ENCODE measurements at places on chromosomes 3 and 15.

GRCh38 chr3:53787016-53787415 is 59.2 kb downstream of the CHDH start:
- no peak for DNase-seq

DNA sequence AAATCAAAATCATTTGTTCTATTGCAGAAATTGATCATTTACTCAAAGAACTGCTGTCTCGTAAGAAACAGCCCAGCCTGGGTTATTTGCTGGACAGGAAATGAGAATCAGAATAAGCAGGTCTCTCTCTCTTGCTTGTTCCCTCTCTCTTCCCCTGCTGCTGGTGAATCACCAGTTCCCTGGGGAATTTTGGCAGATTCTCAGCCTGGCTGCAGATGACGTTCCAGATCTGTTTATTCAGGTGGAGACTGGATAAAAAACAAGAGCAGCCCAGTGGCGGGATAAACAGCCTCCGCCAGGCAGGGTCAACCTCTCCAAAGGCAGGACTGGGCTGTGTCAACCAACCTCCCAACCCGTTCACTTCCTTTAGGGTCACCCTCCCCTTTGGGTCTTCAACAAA is 72.1 kb downstream of the LRIG1 start:
- DNase-seq, result no peak

DNA sequence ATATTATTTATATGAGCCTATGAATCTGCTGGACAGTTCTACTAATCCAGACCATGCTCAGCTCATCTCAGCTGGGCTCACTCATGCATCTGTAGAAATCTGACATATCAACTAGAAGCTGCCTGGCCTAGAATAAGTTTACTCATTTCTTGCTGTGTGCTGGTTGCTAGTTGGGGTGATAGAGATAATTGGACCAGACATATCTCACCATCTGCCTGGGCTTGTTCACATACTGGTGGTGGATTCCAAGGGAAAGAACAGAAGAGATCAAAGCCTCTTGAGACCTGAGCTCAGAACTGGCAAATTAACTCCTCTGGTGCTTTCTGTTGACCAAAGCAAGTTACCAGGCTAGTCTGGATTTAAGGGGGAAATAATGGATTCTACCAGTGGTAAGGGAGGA is 109.1 kb downstream of the NSUN3 start:
- DNase-seq, result no peak

- no peak for DNase-seq
Observed at GRCh38 chr3:25283613-25284012, 144.4 kb upstream of the RARB start.

DNA sequence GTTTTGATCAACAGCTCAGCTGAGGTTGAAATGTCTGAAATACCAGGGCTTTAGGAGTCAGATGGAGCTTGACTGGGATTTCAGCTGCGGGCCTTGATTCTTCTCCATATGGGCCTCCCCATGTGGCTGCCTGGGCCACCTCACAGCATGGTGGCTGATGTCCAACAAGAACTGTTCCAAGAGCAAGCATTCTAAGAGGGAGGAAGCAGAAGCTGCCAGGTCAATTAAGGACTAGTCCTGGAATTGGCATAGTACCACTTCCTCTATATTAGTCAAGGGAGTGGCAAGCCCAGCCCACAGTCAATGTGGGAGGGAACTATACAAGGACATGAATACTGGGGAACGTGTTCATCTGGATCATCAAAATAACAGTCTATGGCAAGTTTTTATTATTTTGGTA is 181.7 kb upstream of the ANKRD28 start:
- DNase-seq, result no peak

GRCh38 chr15:54206586-54207321 is 228.5 kb downstream of the UNC13C start:
- no peak for DNase-seq

DNA sequence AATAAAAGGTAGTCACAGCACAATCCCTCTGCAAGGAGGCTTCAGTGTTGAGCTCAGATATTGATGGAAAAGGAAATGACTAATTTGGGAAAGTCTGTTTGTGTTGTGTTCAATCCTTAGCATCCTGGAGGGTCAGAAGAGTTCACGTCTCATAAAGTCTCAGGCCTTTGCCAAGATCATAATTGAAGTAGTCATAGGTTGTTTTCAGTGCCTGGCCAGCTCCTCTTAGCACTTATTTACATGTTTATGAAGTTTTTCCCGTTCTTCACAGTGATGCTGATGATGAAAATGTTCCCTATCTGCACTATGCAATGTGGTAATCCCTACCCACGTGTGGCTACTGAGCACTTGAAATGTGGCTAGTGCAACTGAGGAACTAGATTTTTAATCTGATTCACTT is 61.6 kb upstream of the TGFBR2 start:
- no peak for DNase-seq

GRCh38 chr3:184237211-184237610 is 7.8 kb downstream of the VWA5B2 start:
- DNase-seq, result no peak

DNA sequence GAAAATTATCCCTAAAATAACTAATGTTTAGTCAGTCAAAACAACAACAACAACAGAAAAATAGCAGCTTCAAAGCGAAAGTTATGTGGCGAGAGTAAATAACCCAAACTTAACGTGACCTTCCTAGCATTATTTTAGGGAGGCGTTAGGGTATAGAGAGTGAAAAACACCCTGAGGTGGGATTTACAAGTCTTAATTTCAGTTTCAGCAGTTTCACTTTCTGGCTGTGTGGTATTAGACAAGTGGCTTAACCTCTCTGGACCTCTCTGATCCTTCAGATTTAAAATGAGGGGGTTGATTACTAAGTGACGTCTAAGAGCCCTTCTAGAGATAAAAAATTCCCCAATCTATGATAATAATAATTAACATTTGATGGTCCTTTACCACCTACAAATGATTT is 291.2 kb downstream of the ZBTB20 start:
- no peak for DNase-seq

DNA sequence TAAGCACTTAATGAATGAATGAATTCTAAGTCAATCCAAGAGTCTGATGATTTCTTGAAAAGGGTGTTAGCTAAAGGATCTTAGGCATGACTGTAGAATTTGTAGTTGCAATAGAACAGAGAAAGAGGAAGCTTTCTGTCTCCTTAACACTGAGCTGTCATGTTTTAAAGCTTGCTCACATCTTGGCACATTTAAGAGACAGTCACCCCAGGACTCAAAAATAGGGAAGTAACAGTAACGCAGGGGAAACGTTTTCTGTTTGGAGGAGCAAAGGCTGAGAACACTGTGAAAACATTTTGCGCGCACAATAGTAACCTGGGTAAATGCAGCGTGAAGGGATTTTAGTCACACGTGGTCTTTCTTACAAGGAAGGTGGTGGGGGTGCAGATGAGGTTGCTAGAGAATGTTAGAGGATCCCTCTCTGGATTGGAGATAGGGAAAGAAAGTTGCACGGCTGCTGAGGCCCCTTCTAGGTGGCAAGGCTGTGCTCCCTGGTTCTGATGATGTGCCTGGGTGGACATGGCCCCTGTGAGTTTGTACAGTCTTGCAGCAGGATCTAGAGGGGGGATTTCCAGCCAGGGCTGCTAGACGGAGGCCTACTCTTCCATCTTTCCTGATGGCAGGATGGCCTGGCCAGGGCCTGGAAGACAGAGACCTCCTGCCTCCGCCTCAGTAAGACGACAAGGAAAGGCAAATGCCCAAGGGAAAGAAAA is 12.0 kb downstream of the STARD5 start:
- no peak for DNase-seq

- DNase-seq, result no peak
Observed at GRCh38 chr3:184448321-184449160, 68.7 kb downstream of the CHRD start.

DNA sequence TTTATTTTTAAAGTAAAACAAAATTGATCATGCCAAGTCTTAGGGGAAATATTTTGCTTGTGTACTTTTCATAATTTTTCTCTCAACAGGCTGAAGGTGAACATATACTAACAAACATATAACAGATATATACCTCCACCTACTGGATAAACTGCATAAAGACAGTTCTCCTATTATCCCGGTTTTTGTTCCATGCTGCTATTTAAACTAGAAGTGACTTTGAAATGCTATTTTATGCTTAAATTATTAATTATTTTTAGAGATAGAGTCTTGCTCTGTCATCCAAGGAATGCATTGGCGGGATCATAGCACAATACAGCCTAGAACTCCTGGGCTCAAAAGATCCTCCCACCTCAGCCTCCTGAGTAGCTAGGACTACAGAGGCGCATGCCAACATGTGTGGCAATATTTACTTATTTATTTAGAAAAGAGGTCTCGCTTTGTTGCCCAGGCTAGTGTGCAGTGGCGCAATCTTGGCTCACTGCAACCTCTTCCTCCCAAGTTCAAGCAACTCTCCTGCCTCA is 49.8 kb downstream of the ST3GAL6 start:
- DNase-seq, result no peak
